CD4-positive, alpha-beta T cell (primary cell): ENCODE measurements at places on chromosomes 12 and 14.

- no peak for DNase-seq
These were observed 143.7 kb downstream of the ASCL4 start for GRCh38 chr12:107917912-107918800.

DNA sequence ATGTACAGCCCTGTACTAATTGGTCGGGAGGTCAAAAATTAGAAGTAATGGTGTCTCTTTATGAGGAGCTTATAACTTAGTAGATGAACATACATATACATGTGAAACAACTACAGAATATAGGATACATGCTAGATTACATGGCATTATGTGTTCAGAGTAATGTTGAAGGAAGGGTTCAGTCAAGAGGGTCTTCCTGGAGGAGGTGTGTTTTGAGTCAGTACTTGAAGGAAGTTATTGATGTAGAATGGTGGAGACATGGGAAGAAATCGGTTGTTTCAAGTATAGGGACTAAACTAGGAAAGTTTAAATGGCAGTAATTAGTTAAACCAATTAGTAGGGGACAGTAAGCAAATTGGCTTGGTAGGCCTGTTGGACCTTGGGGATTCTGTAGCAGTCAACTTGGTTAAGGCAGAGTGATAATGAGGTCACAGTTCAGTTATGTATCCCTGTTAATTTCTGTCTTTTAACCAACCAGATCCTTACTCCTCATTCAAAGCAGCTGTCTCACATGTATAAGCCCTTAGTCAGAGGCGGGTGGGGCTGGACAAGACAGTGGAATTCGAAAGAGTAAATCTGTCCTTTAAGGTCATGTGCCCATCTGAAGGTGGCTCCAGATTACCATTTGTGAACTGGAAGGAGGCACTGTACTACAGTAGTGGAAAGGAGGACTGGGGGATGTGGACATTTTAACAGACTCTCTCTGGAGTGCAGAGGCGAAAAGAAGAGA, 3.5 kb upstream of the ANKRD52 start:
- no peak for DNase-seq

- peak; percentile 63 for DNase-seq
These were observed 1.1 kb upstream of the CKAP4 start for GRCh38 chr12:106248846-106249371.

DNA sequence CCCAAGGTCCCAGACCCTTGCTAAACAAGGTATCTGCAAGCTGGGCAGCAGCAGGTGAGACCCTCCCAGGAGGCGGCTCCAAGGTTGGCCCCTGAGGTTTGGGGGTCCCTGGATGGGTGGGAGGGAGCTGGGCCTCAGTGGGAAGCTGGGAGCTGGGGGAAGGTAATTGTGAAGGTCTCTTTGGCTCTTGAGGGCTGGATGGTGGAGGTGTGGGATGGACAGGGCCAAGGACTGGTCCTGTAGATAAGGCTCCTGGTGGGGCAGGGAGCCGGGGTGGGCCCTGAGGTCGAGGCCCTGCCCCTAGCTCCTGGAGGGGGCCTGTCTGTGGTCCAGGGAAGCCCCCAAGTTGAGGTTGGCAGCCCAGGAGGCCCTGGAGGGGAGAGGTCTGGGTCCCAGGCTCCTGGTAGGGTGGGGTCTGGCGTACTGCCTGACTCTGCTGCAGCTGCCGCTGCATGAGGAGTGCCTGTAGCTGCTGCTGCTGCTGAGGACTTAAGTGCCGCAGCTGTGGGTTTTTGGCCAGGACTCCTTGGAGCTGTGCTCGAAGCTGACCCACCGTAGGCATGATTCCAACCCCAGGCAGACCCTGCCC, 13.1 kb upstream of the PRKAG1 start:
- DNase-seq, result no peak

DNA sequence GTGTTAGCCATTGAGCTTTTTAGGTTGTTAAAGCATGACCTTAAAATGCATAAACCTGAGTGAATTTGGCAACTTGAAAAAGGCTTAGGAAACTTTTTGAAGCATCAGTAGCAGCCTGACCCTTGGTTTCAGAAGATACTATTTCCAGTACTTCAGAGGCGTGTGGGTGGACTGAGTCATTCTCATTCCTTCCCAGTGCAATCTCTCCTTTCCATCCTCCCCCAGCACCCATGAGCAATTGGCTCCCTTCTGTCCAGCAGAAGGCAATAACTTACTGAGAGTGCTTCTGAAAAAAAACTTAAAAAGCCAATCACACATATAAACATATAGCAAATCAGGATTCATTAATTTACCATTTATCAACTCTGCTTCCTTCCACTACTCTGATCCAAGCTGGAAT, 299.3 kb upstream of the STXBP6 start:
- DNase-seq, result no peak

DNA sequence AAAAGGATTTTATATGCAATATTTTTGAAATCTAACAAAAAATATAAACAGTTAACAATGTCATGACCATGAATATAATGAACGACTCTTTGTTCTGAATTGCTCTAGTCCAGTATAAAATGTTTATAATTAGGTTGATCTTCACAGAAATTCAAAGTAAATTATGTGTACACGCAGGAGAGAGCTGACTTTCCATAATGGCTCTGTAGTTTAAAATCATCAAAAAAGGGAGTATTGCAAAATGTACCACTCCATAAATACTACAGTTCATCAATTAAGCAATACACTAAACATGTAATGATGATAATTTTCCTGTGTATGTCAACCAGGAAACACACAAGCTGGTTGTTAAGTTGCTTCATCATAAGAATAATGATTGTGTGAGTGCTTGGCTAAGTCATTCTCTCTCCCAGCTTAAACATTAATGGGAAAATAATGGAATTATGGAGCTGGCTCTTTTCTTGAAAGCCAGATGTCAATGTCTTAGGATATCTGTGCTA, 189.5 kb upstream of the PLEKHG7 start:
- no peak for DNase-seq

GRCh38 chr14:51327376-51327775, 87.3 kb downstream of the TMX1 start:
- no peak for DNase-seq

- DNase-seq, result no peak
These were observed 100.3 kb upstream of the PLEKHG7 start for GRCh38 chr12:92602476-92602875.
